ENCODE measurements at places on chromosomes 3 and 15.

DNA sequence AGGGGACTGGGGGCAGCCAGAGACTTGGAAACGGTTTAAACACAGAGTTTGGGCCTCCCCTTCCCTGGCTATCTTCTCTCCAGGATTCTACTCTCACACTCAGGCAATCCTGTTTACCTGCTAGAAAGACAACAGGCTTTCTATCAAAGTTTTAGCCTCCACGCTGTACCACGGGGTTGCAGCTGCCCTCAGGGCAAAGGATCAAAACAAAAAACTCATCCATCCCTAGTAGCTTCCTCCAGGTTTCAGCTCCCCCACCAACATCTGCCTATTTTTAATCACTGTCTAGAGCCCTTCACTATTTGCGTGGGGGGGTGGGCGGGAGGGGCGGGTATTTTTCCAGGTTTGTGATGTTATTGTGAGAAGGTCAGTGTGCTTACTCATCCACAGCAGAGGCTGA lies 286.8 kb upstream of the TRIM42 start:
- DNase-seq, result no peak

GRCh38 chr3:53188720-53189119 lies 27.7 kb downstream of the PRKCD start:
- DNase-seq, result no peak

GRCh38 chr3:101010296-101010695 lies 17.1 kb upstream of the ABI3BP start:
- peak; percentile 67 for DNase-seq

GRCh38 chr3:17626395-17626794 lies 116.0 kb downstream of the TBC1D5 start:
- DNase-seq, result no peak

GRCh38 chr3:102205647-102206046 lies 229.2 kb upstream of the ZPLD1 start:
- no peak for DNase-seq

DNA sequence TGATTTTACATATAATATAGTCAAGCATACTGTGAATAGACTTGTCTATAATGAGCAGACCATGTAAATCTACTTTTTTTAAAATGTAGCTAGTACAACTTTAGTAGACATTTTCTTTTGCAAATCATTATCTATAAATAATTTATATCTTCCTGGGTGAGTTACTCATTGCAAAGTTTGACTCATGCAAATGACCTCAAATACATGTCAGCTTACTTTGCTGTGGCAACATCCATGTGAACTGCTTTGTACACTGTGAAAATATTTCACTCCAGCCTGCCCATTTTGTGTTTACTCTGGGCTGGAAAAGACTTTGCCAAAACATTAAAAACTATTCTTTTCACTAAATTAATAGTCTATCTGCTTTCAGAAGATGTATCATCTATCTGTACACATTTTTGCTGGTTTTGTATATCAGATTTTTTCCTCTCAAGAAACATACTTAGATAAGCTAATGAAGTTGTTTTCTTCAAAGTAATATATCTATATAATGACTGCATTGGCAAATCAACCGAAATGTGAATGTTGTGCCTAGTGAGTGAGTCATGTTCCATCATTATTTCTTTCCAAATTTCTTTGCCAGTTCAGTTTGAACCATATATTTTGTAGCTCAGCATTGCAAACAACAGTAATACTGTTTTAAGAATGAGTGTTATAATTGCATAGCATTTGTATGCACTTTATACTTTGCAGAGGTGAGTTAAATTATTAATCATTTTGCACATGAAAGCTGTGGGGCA lies 26.5 kb downstream of the IGSF10 start:
- DNase-seq, result peak; percentile 85

DNA sequence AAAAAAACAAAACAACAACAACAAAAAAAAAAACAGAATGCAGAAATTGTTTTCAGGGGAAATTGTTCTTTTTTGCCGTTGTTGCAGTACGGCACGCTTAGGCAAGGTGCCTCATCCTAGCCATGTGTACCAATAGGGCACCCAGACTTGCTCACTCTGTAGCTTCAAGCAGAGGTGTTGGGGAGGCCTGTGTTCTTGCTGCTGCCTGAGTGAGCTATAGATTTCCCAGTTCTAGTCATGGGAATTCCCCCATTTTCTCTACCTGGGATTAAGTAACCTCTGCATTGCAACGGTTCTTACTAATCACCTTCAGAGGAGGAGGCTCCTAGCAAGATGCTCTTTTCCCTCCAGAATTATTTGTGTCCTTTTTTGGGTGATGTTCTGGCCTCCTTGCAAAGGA lies 12.9 kb upstream of the PARL start:
- DNase-seq, result no peak

GRCh38 chr3:12393894-12394293 lies 90.4 kb upstream of the TSEN2 start:
- DNase-seq, result peak; percentile 38

DNA sequence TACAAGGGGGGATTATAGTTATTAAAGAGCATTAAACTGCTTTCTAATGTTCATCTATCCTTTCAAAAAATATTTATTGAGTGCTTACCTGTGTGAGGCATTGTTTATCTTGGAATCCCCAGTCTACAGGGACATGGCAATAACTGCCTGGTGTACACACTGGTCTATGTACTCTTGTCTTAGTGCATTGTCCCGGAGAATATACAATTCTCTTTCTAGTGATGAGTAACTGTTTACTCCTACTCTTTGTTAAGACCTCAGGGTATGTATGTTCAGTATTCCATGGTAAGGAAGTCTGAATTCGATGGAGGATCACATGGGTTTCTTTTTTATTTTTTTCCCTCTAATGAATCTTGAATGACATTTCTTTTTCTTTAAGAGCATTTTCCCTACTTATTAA lies 772.4 kb upstream of the NR2F2 start:
- DNase-seq, result no peak

GRCh38 chr3:29515451-29515850 lies 234.6 kb downstream of the RBMS3 start:
- peak; percentile 28 for DNase-seq

DNA sequence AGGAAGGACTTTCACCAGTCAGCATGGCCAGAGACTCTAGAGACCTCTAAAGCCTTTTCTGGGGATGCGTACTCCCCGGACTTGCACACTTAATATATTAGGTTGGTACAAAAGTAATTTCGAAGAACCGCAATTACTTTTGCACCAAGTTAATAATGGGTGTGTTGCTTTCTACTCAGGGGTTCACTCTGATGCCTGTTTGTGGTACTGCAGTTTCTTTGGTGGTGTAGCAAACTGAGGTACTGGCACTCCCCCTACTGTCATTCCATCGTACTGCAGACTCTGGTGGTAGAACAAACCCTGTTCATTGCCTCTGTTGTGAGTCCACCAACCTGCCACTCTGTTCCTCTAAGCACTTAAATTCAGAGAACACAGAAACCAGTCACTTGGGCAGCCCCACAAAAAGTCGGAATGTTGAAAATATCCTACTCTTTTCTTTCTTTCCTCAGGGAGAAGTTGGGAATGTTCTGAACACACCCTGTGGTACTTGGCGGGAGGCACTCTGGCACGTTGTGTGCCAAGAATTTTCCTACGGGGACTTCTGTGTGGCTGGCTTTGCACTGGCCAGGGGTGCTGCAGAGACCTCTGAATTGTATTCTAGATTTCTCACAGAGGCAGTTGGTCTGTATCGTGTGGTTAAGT lies 46.3 kb downstream of the GABRG3 start:
- peak; percentile 91 for DNase-seq

- peak; percentile 35 for DNase-seq
Measured at GRCh38 chr3:142447301-142447851, 461 bp downstream of the XRN1 start.

DNA sequence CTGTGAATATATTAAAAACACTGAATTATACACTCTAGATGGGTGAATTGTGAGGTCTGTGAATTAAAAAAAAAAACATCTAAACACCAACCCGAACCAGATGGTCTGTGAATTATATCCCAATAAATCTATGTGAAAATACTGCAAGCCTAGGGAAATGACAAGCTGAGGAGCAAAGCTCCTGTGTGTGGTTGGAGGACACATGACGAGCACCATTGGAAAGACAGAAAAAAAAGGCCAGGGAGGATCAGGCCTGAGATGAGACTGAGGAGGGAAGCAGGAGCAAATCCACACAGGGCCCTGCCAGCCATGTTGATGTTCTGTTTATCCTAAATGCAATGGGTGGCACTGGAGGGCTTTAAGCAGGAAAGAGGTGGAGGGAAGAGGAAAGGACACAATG lies 200.0 kb downstream of the RORA start:
- DNase-seq, result no peak

DNA sequence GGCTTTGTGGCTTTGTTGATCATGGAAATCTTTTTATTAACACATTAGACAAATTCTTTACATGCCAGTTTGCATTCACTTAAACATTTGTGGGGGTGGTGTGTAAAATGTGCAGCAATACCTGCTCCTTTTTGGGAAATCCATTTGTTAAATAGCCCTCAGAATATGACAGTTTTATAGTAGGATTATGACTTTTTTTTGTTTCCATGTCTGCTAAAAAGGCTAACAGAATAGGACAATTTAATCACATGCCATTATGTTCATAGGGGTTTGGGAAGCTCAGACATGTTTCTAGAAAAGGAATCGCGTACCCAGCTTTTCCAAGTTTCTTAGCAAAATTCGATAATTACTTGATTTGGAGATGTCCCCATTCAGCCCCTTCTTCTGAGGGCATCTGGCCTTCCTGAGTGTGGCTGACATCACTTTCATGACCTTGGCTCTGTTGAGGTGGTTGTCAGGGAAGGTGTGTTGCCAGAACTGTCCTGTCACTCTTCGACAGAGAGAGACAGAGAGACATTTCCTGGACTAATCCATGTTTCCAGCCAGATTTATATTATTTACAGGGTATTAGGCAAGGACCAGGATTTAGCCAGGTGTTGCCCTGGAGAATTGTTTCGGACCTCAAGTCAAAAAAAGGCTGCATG lies 126.4 kb downstream of the PTPRG start:
- DNase-seq, result no peak

- DNase-seq, result no peak
Measured at GRCh38 chr3:171981271-171981605, 58.1 kb upstream of the FNDC3B start.

DNA sequence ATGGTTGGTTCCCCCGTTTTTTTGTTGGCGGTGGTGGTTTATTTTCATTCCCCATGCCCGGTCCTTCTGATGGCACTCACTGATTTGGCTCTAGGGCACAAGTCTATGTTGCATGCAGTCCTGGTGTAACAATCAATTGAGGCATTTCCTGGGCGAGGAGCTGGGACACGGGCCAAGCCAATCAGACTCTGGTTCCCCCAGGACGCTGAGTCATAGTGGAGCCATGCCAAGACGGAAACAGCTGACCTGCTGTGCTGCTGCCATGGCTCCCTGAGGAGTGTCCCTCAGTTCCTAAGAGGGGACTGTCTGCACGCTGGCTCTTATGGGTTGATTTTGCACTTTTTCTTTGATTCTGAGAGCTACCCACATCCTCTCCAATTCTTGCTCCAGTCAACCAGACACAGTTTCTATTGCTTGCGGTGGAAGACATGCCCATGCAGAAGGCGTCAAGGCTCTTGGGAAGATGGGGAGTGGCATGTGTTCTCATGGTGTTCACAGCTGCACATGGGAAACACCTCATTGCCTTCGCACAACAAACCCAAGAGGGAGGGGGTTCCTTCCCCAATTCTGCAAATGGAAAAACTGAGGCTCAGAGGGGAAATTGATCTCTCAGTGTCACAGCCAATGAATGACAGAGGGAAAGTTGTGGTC lies 28.3 kb upstream of the ALDH1L1 start:
- DNase-seq, result peak; percentile 73

GRCh38 chr3:54888873-54889272 lies 39.0 kb downstream of the LRTM1 start:
- no peak for DNase-seq

DNA sequence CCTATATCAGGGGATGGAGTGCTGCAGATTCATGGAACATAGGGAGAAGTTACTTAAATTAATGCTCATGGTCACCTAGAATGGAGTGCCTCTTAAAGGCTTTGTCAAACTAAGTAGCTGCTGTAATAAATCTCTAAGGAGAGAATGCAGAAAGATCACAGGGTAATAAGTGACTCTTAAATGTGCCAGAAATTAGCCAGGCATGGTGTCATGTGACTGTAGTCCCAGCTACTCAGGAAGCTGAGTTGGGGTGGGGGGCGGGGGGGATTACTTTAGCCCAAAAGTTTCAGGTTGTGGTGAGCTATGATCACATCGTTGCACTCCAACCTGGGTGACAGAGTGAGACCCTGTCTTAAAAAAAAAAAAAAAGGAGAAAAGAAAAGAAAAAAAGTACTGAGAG lies 90.9 kb upstream of the ASB14 start:
- DNase-seq, result no peak

Data from AG08395 (cell line).